ENCODE measurements at places on chromosomes 6 and 20. TPM values are rescaled to one million over a fixed set of nuclear protein-coding genes. Genes with fewer than 3 reads are reported as not detected.

GRCh38 chr6:4687989-4688947 lies 87.9 kb upstream of the CDYL start:
- DNase-seq: peak; percentile 7

GRCh38 chr20:1909097-1909496 lies 13.9 kb downstream of the SIRPA start:
- DNase-seq: no peak

DNA sequence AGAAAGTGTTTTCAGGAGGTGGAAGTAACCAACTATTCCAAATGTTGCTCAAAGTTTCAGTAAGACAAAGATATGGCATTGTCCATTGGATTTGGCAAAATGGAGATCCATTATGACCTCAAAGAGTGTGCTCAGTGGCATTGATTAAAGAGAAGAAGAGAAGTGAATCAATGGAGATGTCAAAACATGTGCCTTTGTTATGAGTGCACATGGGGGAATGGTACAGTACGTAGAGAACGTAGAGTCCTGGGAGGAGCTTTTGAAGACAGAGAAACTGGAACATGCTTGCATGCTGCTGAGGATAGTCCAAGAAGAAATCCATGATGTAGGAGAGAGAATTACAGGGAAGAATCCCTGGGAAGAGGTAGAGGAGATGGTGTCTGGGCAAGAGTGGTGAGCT lies 42.0 kb upstream of the PAX1 start:
- no peak for DNase-seq

DNA sequence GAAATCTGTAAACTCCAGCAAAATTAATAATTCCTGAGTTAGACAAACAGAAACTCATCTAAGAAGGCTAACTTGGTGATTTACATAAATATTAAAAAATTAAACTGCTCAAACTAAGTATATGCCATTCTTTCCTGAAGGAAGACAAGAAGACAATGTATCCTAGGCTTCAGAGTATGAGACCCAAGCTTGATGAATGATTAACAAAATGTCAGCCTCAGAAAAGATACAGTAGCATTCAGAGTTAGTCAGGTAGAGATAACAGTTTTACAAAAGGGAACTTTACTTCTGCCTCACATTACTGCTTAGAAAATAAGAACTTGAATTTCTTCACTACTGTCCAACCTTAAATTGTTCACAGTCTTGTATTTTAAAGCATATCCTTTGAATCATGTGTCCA lies 12.0 kb downstream of the CSNK2A1 start:
- no peak for DNase-seq

DNA sequence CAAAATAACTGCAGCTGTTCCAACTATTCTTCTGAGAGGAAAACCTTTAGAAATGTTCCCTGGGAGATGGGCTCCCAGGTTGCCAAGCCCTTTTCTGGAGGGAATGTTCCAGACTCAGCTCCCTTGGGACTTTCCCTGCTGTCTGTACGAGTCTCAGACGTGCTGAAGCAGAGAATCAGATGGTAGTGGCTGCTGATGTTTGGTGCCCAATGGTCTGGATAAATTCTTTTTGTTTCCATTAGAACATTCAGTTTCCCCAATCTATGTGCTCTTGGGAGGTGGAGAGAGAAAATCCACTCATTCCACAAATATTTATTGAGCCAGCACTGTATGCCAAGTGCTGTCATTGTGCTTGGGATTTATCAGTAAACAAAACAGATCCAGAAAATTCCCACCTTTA lies 40.0 kb downstream of the SNHG17 start:
- no peak for DNase-seq

Gene SPTLC3
- 7.2 TPM for total RNA-seq

GRCh38 chr6:150673720-150674346 lies 74.1 kb downstream of the PLEKHG1 start:
- DNase-seq: peak; percentile 50

GRCh38 chr6:583116-583515 lies 73.8 kb downstream of the HUS1B start:
- no peak for DNase-seq

- no peak for DNase-seq
These were observed 326.9 kb downstream of the CD83 start for GRCh38 chr6:14444295-14444972.

GRCh38 chr20:25361287-25361683 lies 29.4 kb downstream of the ABHD12 start:
- no peak for DNase-seq

DNA sequence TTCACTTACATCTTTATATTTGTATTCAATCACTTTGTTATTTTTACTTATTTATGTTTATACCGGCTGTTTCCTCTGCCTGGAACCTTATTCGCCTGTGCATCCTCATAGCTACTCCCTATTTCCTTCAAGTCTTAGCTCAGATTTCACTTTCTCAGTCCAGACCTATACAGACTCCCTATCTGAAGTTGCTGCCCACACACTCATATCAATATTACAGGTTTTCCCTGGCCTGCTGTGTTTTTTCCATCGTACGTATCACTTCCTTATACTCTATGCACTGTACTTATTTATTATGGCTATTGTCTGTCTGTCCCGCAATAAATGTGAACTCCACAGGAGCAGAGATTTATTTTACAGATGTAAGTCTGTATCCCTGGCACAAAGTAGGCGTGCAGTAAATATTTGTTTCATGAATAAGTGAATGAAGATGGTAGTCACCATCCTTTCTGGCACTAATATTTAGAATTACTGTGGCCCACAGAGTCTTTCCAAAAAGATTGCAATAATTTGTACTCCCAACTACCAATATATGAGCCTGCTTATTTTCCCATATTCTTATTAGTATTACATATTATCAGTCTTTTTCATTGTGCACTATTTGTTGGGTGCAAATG lies 64.9 kb downstream of the TNFAIP3 start:
- DNase-seq: no peak

GRCh38 chr20:53149148-53149889 lies 177.2 kb downstream of the TSHZ2 start:
- DNase-seq: peak; percentile 16

GRCh38 chr6:70371454-70372105 lies 41.7 kb upstream of the FAM135A start:
- DNase-seq: no peak

DNA sequence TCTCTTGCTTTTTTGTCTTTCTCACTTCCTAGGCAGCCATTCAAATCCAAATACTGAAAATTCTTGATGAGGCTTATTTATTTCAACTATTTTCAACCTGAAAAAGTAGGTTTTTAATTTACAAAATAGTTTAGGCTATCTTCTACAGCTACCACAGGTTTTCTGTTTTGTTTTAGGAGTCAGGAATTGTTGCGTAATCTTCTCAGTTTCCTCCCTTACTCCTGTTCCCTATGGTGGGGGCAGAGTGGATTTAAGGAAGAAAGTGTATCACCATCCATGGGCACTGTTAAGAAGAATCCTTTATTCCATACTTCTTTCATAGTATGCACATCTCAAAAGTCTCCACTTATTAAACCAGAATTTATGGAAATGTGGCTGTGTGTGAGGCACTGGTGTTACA lies 182.4 kb downstream of the KHDC1L start:
- DNase-seq: no peak

Gene CCN2
- 17.1 TPM for total RNA-seq

Gene CD24
- total RNA-seq: 968 TPM

DNA sequence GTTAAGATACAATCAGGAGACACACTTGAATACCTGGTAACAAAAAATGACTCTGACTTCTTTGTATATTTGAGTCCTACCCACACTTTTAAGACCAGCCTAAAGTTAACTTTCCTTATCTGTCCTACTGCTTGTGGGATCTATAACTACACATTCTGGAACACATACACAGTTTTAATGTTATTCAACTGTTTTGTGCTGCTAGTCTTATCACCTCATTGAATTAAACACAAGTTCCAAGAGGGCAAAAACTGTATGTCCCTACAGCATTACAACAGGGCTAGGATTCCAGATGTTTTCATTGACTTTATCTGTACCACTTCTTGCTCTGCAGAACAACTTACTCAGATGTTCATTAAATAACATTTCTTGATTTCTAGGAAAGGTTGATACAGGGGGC lies 2.8 kb downstream of the HMGN3 start:
- DNase-seq: no peak

- DNase-seq: no peak
These were observed 116.3 kb downstream of the ERMARD start for GRCh38 chr6:169867751-169868191.

Gene HDGFL1
- total RNA-seq: not detected

DNA sequence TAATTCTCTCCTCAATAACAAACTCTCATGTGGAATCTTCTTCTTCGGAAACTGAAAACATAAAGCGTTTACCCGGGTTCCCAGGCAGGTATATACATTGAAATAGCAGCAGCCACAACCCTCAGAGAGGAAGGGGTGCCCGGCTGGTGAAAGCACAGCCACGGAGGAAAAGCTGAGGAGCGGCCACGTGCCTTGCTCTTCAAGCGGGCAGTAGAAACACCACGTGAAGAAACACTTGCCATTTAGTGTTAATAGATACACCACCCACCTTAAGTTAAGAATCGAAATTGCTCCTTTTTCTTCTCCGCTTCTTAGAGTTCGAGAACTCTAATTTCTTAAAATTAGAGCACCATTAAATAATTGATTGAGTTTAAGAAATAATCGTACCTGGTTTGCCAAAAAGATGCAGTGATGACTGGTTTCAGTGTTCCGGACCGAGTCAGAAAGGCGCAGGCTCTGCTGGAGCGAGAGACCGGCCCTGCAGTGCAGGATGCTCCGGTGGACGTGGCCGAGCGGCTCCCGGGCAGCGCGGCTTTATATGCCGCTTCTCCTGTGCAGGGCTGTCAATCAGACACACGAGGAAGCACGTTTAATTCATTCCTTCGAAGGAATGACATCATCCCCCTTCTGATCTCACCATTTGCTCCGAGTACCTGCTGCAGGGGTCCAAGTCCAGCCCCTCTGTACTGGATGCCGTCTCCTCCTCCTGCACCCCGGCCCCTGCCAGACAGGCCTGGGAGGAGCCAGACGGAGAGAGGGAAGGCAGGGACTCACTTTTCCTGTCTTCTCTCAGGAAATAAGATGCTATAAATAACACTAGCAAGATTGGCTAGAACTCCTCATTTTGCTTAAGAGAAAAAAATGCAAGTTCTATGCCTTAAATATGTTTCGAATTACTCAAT lies at the start of gene THBS2:
Gene THBS2, minus strand, starts transcription at position 510 of the 902 bp plus-strand sequence. CDS start 3,062 bp downstream, outside the sequence.
- DNase-seq: no peak

Gene HLA-DRA
- 115 TPM for total RNA-seq

Gene PDYN
- not detected for total RNA-seq

DNA sequence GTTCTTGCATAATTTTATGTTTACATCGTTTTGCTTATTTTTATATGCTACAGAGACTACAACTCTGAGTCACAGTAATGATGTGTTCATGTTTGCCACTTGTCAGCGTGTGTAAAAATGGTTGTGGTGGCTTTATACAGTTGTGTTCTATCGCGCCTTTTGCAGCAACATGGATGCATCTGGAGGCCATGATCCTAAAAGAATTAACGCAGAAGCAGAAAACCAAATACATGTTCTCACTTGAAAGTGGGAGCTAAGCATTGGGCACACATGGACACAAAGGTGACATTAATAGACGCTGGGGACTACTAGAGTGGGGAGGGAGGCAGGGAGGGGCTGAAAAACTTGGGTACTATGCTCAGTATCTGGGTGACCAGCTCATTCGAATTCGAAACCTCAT lies 996 bp upstream of the SEC23B start:
- peak; percentile 28 for DNase-seq

DNA sequence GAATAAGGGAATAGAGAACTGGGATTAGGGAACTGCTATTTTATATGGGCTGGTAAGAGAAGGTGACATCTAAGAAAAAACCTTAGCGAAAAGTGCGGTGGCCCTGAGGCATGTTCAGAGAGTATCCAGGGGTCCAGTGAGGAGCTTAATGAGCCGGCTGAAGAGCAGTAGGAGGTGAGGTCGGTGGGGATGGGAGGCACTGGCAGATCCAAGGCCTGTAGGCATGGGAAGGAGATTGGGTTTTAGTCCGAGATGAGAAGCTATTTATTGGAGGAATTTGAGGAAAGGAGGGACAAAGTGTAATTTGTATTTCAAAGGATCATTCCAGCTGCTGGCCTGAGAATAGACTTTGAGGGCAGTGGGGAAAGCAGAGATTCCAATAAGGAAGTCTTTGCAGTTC lies 123.8 kb downstream of the QKI start:
- DNase-seq: no peak

DNA sequence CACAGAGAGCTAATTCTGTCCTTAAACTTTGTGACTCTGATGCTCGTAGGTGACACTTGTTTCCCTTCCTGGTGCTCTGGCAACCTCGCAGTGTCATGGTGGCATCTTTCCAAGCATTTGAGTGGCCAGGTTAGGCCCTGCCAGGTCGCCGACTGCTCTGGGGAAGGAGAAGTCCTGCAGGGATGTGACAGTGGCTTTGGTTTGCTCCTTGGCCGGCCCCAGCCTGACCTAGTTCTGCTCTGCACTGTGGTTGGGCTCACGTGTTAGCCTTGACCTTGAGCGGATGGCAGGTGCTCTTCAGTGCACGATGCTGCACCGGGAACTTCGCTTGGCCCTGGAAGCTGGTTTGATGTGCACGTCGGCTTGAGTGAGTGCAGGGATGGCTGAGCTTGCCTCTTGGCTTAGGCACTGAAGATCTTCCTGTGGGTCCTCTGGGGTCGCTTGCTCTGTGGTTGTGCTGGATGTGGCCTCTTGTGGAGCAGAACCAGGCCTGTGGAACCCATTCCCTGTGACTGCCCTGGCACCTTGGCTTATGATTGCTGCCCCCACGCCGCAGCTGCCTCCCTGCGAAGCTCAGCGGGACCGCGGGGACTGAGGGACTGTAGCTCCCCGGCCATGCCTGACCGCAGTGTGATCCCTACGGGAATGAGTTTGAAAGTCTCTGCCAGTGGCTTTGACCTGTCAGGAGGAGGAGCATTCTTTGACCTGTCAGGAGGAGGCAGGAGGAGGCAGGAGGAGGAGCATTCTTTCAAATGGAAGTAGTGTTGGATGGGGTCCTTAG lies 8.7 kb downstream of the OSBPL2 start:
- DNase-seq: no peak

DNA sequence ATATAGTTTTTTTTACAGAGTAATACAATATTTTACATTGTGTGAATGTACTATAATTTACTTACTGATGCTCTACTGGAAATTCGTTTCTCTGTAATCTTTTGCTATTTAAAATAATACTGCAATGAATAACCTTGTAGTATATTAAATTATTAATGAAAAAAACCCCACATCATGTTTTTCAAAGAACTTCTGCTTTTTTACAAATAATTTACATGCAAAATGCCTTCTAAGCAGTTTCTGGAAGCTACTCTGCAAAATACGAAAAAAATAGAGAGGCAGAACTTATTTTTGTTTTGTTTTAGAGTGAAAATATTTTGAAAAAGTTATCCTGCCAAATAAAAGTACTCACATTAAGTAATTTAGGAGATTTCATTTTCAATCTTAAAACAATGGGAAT lies 165.8 kb upstream of the SIM1 start:
- no peak for DNase-seq

Gene RNF182
- total RNA-seq: 0.25 TPM

GRCh38 chr6:75402296-75402695 lies 91.3 kb downstream of the FILIP1 start:
- no peak for DNase-seq

Gene C20orf141
- not detected for total RNA-seq

GRCh38 chr20:16423311-16424212 lies 149.7 kb downstream of the KIF16B start:
- DNase-seq: no peak
